ENCODE measurements at places on chromosomes 7 and 10.

GRCh38 chr7:106485031-106485551 lies 175.9 kb downstream of the CCDC71L start:
- no peak for DNase-seq

- no peak for DNase-seq
Measured at GRCh38 chr10:120824881-120825309, 26.3 kb upstream of the WDR11 start.

GRCh38 chr7:113996405-113996804 lies 77.6 kb upstream of the PPP1R3A start:
- DNase-seq, result no peak

GRCh38 chr7:835485-836401 lies 3.5 kb downstream of the SUN1 start:
- DNase-seq, result no peak

DNA sequence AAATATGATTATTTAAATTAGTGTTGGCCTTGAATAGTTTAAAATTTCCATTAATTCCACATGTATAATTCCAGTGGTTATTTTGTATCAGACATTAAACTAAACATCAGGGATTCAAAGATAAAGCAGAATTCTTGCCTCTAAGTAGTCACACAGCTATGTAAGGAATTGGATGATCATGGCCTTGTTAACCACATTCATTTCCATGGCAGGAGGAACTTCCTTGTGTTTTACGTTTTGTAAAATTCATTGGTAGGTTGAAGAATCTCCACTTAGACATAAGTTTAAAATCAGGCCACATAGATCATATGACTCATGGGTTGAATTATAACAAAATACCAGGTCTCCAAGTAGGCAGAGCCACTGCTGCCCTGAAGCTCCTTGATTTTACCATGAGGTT lies 289.7 kb downstream of the PLXDC2 start:
- DNase-seq, result no peak

- DNase-seq, result no peak
Measured at GRCh38 chr7:42185726-42186125, 51.3 kb downstream of the GLI3 start.

- DNase-seq, result no peak
Measured at GRCh38 chr7:133696056-133696455, 431.1 kb upstream of the LRGUK start.

DNA sequence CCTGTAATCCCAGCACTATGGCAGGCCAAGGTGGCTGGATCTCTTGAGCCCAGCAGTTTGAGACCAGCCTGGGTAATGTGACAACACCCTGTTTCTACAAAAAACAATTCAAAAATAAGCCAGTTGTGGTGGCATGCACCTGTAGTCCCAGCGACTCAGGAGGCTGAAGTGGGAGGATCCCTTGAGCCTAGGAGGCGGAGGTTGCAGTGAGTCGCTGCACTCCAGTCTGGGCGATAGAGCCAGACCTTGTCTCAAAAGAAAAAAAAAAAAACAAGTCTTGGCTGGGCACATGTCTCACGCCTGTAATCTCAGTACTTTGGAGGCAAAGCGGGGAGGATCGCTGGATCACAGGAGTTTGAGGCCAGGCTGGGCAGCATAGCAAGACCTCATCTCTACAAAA lies 74.6 kb upstream of the PDSS1 start:
- DNase-seq, result no peak

DNA sequence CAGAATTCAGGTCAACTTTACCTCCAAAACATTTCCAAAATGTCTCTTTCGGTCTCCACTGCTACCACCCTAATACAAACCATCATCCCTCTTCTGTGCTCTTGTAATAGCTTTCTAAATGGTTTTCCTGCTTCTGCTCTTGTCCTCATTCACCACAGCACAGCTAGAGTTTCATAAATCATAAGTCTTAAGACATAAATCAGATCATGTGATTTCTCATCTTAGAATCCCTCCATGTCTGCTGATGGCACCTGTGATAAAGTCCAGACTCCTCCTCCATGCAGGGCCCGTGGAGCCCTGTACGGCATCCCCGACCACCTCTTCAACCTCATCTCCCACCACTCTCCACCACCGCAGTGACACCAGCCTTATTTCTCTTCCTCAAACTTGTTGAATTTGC lies 212.3 kb upstream of the MKLN1 start:
- no peak for DNase-seq

GRCh38 chr7:42208572-42208971 lies 28.4 kb downstream of the GLI3 start:
- no peak for DNase-seq

DNA sequence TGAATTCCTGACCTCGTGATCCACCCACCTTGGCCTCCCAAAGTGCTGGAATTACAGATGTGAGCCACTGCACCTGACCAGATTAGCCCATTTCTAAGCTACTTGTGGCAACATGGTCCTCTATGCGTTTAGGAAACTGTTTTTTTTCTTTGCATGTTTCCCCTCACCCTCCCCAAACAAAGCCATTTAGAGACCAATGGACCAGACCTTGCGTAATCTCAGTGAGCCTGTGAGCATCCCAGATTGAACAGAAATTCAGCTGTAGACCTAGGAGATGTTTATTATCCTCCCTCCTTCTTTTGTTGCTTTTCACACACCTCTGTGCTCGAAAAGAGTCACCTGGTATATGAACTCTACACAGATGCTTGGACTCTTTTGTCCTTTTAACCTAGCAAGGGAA lies 28.5 kb upstream of the CAMK1D start:
- DNase-seq, result no peak

GRCh38 chr7:16169537-16169936 lies 251.8 kb downstream of the CRPPA start:
- DNase-seq, result no peak

DNA sequence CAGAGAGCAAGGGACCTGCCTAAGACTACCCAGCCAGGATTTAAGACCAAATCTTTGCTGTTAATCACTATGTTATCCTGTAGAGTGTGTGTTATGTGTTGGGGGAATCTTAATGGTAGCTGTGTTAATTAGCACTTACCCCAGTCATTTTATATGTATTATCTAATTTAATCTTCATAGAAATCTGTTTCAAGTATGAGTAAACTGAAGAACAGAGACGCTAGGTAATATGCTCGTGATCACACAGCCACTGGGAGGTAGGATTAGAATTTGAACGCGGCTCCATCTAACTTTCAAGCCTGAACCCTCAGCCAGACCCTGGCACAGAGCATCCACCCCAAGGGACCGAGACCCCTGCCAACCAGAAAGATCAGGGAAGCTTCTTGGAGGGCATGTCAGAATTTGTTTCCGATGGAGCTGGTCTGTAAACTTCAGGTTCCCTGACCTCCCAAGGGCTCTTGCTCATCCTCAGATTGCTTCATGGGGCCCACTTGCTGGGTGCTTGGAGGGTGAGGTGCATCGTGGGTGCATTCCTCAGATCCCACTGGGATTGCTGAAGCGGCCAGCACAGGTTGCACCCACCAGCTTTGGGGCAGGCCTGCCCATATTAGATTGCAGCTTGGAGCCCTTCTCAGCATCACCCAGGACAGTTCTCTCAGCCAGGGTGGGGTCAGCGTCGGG lies 105.0 kb downstream of the ZMIZ1 start:
- no peak for DNase-seq

DNA sequence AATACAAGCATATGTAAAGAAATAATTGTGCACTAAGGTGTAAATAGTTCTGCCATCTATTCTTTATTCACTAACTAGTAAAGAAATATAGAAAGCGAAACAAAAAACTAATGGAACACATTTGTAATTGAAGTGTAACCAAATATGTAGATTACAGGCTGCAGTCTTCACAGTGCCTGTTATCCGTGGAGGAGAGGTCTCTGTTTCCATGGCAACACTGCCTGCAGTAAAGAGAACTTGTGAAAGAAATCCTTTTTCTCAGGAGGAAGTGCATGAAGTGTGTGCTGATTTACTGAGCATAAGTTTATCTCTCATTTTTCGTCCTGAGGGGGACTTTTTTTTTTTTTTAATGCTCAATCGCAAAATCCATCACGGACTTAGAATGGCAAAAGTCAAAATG lies 102.5 kb downstream of the APBB1IP start:
- no peak for DNase-seq

DNA sequence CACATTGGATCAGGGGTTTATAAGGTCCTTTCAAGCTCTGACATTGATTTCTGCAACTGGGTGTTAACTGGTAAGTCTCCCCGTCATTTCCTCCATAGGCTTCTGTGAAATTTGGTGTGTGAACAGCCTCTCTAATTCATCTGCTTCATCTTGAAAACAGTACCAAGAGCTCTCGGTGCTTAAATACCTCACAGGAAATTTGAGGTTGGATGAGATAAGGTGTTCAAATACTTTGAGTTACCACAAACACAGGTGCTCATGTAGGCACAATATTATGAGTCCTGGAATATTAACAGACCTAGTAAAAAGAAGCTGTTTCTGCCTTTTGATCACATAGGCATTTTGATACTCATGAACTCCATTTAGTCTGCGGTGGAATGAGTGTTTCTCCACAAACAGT lies 85.2 kb downstream of the RTKN2 start:
- no peak for DNase-seq

- no peak for DNase-seq
Measured at GRCh38 chr7:67743501-67743900, 746.9 kb downstream of the TYW1 start.

GRCh38 chr7:1459920-1460820 lies 900 bp upstream of the MICALL2 start:
- no peak for DNase-seq

DNA sequence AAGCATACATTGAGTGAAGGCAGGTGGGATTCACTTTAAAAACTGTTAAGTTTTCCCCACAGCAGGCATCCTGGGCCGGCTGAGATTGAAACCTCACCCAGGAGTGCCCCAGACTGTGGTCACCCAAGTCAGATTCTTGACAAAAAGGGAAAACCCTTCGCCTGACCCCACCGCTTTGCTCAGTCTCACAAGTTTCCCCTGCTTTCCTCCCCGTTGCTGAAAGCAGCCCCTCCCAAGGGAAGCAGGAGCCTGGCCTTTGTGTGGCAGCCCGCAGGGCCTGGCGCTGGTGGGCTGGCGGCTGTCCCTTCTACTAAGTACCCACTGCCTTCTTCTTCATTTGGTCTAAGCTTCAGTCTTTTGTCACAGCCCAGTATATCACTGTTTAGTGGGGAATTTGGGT lies 16.0 kb downstream of the RNF32 start:
- no peak for DNase-seq

- no peak for DNase-seq
Measured at GRCh38 chr10:129280908-129281586, 186.0 kb upstream of the MGMT start.

DNA sequence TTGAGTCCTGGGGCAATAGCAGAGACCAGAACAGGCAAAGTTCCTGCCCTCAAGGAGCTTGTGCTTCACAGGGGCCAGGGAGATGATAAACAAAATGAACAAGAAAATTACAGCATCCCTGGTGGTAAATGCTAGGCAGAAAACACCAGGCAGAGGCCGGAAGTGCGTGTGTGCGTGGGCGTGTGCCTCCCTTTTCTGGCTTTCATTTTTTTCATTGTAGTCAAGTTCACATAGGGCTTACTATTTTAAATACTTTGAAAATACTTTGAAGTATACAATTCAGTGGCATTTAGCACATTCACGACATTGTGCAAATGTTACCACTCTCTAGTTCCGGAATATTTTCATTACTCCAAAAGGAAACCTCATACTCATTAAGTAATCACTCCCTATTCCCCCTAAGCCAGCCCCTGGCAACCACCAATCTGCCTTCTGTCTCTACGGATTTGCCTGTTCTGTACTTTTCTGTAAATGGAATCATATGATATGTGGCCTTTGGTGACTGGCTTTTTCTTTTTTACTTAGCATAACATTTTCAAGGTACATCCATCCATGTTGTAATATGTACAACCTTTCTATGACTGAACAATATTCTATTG lies 88.1 kb upstream of the PDCD4 start:
- DNase-seq, result no peak

DNA sequence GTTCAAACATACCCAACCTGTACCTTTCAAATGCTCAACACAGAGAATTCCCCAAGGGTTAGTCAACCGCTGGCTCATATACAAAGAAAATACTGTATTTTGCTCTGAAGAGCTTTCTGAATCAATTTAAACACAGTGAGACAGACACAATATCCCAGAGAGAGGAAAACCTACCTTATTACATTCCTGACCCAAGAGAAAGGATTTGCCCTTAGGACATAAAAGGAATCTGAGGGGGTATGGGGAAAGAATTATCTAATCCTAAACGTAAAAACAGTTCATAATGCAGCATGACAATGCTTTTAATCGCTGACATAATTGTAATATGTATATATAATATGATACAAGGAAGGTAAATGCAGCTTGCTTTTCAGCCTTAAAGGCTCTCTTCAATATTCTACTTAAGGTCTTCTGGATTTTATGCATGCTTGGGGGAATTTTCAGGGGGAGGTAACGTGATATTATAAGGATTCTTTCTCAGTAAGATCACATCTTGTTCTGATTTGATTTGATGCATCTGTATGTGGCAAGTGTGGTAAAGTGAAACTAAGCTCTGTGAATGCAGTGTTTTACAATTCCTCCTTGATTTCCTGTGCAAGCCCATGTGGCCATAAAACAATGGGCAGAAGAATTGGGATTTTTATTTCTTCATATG lies 240.5 kb downstream of the GLI3 start:
- DNase-seq, result no peak

DNA sequence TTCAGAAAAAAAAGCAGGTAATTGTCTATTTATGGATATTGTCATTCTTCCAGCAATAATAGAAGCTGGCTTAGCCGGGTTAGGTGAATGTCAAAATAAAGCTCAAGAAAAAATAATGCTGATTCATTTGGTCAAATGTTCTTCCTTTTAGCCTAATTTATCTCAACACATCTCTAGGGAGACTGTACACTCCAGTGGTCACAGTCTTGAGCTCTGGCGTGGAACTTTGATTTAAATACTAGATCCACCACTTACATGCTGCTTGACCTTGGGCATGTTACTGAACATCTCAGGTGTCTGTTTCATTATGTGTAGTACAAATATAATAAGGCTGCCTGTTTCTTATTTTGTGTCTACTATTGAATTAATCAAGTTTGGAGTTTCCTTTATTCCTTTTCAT lies 22.0 kb downstream of the PRTFDC1 start:
- DNase-seq, result no peak

DNA sequence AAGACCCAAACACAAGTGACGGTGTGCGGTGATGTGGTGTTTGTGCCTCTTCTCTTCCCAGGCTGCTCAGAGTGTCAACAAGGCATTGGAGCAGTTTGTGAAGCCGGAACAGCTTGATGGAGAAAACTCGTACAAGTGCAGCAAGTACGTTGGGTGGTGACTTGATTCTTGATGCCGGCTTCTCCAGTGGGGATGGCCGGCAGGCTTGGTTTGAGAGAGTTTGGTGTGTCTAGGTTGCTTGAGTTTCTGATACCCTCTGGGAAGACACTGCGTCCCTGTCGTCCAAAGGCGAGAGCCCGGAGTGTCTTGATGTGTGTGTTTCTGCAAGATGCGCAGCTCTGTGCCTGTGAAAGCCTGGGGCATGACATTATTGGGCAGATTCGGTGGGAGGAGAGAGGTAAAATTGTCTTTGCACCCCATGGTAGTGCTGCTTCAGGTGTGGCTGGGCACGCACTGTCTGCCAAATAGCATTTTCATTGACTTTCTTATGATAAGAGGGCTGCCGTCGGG lies 111.8 kb downstream of the ANKRD61 start:
- no peak for DNase-seq

GRCh38 chr10:51170518-51171245 lies 96.4 kb downstream of the PRKG1 start:
- no peak for DNase-seq

- no peak for DNase-seq
Measured at GRCh38 chr10:132728741-132729140, 57.2 kb downstream of the NKX6-2 start.
